ENCODE measurements at places on chromosomes 4 and X. TPM values are rescaled to one million over a fixed set of nuclear protein-coding genes. Genes with fewer than 3 reads are reported as not detected.

The CXCL10 gene
- total RNA-seq: 117 TPM

The TKTL1 gene
- 4.1 TPM for total RNA-seq

The F8 gene
- 2.9 TPM for total RNA-seq

The NHSL2 gene
- total RNA-seq: 0.67 TPM

DNA sequence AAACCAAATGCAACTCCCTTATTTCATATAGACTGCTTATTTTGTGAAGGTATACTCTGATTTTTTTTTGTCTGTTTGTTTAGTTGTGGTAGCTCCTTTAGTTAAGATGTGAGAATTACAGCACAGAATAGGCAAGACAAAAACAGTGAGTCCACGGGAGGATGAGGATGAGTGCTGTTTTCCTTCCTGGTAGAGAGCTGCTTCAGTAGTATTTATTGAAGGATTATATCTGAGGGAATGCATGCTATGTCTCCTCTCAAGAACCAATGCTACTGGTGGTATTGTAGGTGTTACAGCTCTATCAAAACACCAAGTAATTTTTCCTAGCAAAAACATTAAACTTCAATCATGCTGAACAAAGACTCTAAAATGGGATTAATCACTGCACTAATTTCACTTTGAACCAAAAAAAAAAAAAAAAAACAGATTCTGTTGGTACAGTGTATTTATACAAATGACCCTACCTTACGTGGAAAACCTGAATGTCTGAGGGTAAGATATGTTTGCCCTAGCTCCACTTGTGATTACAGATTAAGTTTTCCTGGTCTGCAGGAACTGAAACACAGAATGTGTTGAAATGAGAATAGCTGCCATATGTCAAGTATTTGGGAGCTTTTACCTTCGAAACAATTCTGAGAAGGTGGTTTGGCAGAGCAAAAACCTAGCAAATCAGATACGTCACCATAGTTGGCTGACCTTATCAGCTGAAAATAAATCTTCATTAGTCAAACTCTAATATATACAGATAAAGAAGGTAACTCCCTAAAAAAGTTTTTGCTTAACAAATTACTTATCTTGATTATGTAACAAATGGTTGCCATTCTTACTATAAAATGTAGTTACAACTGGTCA, 40.3 kb downstream of the PPP3CA start:
- DNase-seq: no peak

DNA sequence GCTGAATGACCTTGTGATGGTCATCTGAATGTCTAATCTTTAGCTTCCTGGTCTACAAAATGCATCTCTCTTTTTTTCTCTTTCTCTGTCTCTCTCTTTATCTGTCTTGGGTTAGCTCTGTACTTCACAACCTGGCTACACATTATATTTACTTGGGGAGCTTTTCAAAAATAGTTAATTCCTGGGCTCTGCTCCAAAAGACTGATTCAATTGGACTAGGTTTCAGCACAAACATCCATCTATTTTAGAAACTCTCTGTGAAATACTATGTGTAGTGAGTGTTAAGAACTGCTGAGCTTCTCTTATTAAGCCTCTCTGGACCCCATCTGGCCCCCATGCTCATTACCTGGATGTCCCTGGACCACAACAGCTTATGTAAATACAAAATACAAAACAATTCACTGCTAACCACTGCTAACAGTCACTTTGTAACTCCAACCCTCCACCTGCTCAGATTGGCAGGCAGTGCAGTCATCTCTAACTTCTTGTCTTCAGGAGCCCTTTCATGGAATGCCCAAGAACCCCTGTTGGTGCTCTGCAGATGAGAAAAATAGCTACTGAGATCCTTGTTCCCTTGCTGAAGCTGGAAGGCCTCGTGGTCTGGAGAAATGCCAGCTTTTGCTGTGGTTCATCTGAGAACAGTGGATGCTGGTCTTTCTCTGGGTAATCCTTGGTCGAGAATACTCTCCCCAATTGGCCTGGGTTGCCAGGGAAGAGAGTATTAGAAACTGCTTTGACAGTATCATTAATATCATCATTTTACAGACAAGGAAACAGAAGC, 14.8 kb upstream of the BOD1L1 start:
- no peak for DNase-seq

GRCh38 chr4:8242782-8243560, 26.6 kb upstream of the HTRA3 start:
- no peak for DNase-seq

GRCh38 chr4:100357542-100357941, 160.3 kb downstream of the EMCN start:
- DNase-seq: no peak

All from natural killer cell treated with Interleukin-12 subunit alpha and Interleukin-12 subunit beta and Interleukin-15 and Interleukin-18, amount 100 ng/mL, for 72 hours (primary cell).